ENCODE measurements at places on chromosomes 5 and 9.

DNA sequence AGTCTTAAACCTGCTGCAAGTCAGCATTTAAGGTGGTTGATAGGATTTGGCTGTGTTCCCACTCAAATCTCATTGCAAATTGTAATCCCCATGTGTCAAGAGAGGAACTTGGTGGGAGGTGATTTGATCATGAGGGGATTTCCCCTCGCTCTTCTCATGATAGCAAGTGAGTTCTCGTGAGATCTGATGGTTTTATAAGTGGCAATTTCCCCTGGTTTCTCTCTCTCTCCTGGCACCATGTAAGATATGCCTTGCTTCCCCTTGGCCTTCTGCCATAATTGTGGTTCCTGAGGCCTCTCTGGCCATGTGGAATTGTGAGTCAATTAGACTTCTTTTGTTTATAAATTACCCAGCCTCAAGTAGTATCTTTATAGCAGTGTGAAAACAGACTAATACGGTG is 84.3 kb upstream of the SMC2 start:
- no peak for DNase-seq

- DNase-seq, result no peak
Observed at GRCh38 chr5:144742361-144742760, 571.7 kb downstream of the KCTD16 start.

DNA sequence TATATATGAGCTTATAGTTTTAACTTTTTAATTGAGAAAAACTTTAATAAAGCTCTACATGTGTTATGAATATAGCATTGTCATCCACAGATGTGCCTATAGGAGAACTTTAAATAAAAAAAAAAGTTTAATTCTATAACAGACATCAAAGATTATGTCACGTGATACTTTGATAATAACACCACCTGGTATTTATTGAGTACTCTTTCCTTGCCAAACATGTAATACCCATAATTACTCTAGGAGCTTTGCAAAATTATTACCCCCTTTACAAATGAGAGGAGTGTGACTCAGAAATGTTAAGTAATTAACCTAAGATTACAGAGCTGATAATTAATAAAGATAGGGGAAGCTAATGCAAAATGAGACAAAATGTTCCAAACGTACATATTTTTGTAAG is 43.0 kb downstream of the ITGA2 start:
- no peak for DNase-seq

DNA sequence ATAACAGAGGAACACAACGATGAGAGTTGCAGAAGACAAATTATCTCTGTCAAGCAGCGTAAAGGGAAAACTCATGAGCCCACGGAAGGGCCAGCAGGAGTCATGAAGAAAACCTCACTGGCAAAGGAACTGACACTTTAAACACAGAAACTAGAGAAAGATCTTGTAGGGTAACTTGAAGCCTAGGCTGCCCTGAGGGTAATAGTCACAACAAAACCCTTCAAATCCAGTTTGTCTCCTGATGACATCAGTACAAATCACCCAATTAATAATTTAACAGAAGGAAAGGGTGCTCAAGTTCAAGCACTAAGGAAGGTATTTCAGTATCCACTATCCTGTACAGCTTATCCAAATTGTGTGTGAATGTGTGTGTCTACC is 549.1 kb downstream of the MTRR start:
- no peak for DNase-seq

DNA sequence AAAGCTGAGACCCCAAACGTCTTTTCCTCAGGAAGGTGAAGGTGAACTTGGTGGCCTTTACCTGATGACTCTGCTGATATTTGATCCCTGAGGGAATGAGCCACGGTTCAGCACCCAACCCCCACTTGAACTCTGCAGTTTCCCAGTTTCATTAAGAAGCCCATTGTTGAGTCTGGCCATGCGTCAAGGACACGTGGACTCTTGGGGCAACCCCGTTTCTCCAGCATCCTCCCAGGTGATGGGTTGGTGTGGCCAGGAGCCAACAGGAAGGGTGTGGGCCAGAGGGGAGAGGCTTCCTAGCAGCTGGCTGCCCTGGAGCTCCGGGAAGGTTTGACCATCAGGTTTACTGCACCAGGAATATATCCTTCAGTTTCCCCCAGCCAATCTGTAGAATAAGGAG is 59.5 kb upstream of the GNE start:
- DNase-seq, result no peak

DNA sequence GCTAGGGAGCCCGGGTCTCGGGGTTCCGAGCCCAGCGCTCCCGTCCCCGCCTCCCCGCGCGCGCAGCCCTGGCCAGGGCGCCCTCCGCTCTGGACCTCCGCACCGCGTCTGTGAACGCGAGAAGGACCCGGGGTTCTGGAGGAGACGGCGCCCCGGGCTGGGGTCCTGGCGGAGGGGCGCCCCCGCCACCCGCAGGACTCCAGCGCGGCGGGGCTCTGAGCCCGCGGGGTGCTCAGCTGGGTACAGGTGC is 431 bp downstream of the TMOD1 start:
- DNase-seq, result no peak

DNA sequence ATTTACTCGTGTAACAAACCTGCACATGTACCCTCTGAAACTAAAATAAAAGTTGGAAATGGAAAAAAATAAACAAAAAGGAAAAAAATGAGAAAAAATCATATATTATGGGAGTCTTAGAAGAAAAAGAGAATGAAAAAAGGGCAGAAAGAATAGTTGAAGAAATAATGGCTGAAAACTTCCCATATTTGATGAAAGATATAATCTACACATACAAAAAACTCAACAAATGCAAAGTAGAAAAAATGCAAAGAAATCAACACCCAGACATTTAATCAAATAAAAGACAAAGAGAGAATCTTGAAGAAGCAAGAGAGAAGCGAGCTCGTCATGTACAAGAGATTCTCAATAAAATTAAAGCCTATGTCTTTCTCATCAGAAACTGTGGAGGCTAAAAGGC is 73.8 kb downstream of the SLC25A46 start:
- no peak for DNase-seq

GRCh38 chr5:74251141-74252035 is 389.1 kb downstream of the ENC1 start:
- DNase-seq, result no peak

- DNase-seq, result no peak
Observed at GRCh38 chr5:25863811-25864210, 1174.6 kb downstream of the CDH9 start.
